ENCODE measurements at places on chromosomes 3 and 15.

DNA sequence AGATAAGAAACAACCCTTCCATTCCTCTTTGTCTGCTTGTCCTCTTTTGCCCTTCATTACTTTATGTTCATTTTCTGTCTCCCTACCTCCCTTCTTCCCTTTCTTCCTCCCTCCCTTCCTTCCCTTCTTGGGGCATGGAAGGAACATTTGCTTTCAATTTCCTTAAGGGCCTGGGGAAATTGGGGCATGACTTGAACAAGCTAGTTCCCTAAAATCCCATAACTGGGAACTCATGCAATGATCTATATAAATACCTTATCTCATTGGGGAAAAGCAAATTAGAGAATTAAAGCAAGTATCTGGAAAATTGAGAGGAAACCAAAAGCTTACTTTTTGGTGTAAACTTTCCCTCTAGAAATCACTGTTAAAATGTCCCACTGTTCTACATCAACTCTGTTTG, 35.7 kb downstream of the BOC start:
- DNase-seq = no peak

DNA sequence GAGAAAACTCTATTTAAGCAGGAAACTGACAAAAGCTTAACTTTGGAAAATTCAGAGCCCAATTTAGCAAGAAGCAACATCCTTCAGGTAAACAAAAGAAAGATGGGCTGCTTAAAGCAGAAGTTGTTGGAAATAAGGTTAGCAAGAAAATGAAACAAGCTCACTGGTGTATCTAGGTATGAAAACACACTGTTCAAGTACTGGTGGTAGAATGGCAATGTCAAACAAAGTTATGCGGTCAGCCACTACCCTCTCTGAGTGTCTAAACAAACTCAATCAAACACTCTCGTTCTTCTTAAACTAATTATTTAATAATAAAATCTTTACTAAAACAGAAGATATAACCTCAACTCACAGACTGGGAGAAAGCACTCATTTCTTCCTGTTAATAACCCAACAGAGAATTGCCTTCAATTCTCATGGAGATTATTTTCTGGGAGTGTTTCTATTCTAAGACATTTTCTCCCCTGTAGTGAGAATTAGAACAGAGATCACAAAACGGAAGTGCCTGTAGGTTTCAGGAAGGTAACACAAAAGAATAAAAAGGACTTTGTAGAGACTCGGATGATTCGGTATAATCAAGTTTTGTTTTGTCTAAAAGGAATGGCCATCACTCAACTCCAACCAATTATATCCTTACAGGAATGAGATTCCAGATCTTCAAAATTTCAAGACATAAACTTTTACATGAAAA, 28.9 kb downstream of the PRICKLE2 start:
- DNase-seq = no peak

- no peak for DNase-seq
Measured at GRCh38 chr15:82804575-82804949, 1.3 kb downstream of the FSD2 start.

- no peak for DNase-seq
Measured at GRCh38 chr3:169911272-169911671, at the start of gene SAMD7. TSS of gene SAMD7 (plus strand) at chr3:169911572. CDS start at chr3:169919499, 7,927 bp downstream.

- no peak for DNase-seq
Measured at GRCh38 chr3:170523248-170523647, 62.6 kb downstream of the SLC7A14 start.

- no peak for DNase-seq
Measured at GRCh38 chr3:169008776-169009358, 654.6 kb downstream of the MECOM start.

- no peak for DNase-seq
Measured at GRCh38 chr3:97738761-97739160, 25.8 kb upstream of the ARL6 start.

DNA sequence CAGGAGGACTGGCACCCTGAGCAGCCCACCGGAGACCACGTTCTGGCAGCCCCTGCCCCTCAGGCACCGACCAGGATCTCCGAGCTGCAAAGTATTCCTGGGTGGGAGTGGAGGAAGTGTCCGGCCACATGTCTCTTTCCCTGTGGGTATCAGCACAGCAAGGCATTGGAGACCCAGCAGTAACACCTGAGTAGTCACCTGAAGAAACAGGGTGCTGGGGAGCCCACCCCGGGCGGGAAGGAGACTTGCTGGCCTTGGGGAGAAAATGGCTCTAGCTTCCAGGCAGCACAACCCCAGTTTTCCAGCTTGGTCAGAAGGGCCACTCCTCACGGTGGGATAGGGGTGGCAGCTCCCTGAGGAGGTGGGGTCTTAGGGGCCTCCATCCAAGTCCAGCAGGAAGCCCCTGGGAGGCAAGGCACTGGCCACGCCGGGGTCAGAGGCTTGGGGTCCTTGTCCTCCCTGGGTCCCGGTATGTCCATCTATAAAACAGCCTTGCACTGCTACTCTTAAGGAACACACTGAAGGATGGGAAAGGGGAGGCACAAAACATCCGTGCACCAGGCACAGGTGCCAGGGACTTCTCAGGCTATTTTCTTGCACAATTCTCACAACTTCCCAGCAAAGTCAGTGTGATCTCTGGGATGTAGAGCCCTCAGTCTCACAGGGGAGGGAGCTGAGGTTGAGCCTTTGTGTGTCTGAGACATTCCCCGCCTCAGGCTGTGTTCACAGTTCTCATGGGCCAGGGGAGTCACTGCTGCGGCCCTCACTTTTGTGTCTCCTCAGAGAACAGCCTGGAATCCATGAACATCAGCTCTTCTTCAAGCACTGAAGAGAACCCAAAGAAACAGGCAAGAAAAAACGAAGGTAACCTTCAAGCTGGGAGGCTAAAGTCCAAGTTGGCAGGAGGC, 11.9 kb downstream of the CFAP100 start:
- no peak for DNase-seq

- DNase-seq = peak; percentile 86
Measured at GRCh38 chr3:114380233-114380651, 86.4 kb downstream of the TIGIT start.

DNA sequence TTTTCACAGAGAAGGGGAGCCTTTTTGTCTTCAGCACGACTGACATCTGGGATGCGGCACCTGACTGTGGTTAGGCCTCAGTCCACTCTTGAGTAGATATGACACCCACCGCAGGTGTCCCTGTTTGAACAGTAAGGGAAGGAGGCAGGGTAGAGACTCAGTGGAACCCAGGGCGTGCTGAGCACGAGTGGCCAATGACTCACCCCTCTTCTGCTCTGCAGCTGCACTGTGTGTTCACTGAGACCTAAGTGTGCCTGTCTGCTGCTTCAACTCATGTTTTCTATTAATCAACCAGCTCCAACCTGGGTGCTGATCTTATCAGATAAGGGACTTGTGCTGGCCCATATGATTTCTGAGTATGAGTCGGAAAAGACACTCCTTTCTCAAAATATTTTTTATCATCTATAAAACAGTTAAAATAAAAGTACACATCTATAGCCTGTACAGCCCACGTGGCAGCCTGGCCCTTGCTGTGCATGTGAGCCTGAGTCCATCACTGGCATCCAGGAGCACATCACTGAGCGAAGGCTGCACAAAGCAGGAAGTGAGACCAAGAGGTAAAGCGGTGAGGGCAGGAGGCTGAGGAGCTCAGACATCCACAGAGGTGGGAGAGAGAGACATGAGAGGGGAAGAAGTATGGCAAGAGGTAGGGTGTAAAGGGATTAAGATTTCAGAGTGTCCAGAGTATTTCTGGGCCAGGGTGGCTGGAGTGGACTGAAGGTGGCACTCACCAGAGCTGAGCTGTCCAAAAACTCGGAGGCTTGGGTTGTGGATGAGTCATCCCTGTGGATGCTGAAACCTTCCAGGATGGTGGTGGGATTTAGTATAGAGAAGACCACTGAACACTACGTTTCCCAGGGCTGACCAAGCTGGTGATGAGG, 49.2 kb downstream of the SLC41A3 start:
- no peak for DNase-seq

DNA sequence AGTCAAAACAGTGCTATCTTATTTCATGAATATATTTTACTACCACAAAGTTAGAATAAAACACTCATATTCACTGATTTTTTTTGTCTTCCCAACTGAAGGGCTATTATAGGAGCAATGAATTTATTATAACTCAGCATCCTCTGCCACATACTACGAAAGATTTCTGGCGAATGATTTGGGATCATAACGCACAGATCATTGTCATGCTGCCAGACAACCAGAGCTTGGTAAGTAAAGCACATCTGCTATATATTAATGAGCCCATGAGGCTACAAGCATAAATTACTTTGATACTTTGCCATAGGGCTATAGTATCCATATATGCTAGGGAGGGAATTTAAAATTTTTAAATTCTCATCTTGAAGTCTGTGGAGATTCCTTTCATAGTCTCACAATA, 95.9 kb downstream of the FEZF2 start:
- DNase-seq = no peak

GRCh38 chr15:94829887-94830884, 598.8 kb downstream of the MCTP2 start:
- no peak for DNase-seq

DNA sequence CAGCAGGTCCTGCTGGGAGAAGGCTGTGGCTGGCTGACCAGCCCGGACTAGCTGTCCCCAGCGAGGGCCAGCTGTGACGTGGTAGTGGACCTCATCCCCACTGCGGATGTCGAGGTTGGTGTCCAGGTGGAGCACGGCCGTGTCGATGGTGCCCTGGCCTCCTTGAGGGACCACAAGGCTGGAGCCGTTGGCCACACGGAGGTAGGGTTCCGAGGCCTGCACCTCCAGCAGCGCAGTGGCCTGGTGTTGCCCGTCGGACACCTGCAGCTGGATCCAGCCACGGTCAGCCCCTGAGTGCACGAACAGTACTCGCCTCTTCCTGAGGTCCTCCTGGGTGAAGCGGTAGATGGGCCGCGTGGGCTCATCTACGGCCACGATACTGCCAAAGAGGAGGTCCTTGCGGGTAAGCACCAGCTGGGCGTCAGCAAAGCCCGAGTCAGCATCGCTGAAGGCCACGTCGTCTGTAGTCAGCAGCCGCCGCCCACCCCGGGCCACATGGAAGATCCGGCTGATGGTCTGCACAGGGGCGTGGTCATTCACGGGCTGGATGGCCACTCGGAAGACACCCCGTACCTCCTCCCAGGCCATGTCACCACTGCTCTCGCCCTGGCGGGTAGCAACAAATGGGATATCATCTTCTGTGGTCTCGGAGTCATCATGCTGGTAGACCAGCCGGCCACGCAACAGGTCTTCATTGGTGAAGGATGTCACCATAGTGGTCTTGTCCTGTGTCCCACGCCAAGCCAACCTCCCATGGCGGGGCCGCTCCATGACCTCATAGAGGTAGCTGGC, 25.0 kb downstream of the CSPG4 start:
- no peak for DNase-seq

DNA sequence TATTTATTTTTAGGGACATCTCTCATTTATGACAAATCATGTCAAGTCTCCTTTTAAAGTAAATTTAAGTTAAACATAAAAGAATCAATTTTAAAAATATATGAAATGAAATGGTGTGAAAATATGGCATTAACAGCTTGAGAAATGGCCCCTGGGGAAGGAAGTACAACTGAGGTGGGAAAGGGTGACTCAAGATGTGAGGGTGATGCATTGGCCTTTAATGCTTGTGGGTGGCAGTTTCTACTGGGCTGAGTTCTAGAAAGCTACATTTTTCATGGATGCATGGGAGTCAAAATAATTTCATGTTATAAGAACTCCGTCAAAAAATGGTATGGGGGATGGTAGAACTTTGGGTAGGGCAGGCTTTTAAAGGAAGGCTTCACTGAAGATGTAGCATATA, 708.8 kb upstream of the CFAP20DC start:
- no peak for DNase-seq

DNA sequence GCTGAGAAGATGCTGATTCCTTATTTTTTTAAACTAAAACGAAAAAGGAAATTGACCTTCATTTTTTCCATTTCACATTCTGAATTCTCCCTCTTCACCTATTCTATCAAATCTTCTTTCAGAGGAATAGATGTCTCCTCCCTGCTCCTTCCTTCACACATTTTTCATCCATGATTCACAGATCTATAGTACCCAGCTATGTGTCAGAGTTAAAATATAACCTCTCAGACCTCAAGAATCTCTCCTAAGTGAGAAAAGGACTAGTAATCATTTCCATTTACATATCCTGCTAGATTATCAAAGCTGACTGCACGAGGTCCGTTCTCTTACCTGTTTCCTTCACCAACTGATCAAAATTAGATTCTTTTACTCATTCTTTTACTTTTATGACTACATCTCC, 1297.6 kb upstream of the ALCAM start:
- DNase-seq = no peak

- DNase-seq = no peak
Measured at GRCh38 chr3:195196266-195196665, 74.7 kb downstream of the XXYLT1 start.

DNA sequence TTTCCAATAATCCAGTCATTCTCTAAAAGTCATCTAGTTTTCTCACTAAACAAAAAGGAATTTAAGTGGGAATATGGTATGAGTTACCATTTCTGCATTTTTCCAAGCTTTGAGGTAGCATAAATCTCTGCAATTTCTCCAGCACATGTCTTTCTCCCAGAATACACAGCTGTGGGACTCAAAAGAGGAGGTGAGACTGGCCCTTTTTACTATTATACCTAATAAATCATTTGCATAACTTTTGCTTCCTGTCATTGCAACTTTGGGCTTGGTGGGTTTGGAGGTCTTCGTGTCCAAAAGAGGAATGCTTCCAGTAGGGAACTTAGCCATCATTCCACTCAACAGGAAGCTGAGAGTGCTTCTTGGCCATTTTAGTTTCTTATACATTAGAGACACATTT, 94.8 kb downstream of the FMN1 start:
- no peak for DNase-seq
